ELR (cell line): ENCODE measurements at places on chromosomes 6 and 20.

- DNase-seq = no peak
Observed at GRCh38 chr20:47320990-47321805, 35.3 kb downstream of the ZMYND8 start.

DNA sequence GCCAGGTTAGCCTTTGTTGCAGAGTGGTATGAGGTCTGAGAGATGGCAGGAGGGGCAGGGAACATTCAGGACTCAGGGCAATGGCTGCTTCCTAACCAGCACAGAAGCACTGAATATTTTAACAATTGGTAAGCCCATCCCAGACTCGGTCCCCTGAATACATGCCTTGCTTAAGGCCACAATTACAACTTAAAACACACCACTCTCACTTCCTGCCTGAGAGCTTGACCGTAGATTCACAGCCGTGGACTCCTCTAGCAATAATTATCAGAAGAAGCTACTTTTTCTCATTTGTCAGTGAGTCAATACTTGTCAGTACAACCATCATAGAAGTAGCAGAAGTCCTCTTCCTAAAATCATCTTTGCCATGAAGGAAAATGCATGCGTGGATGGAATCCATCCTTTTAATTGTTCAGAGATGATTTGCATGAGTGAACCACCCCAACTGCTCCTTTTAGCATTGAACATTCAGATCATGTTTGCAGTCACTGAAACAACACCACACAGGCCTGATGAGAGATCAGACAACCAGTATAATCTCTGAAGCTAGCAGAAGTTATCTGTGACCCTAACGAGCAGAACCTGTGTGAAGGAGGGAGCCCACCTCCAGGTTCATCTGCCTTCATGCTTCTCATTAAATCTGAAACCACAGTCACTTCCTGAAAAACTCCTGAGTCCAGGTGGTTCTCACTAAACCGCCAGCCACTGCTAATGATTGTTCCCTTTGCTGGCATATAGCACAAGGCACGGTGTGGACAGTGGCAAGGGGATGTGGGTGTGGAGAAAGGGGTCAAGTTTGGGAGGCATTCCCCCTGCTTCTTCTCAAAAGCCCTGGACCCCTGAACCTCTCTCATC is 333.9 kb upstream of the CNR1 start:
- no peak for DNase-seq

DNA sequence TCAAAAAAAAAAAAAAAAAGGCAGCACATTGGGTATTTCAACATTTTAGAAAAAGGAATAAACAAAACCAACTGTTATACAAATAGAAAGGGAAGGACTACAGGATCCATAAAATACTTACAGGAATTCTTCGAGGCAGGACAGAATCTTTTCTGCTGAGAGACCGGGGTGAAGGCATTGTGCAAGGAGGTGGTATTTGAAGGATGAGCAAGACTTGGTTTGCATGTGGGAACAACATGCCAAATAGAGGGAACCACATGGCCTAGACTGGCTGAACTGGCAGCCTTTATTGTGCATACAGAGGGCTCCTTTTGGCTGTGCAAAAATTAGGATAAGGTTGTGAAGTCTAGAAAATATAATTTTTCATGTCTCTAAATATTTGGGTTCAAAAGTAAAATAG is 62.9 kb downstream of the SCAND1 start:
- peak; percentile 36 for DNase-seq

- DNase-seq = no peak
Observed at GRCh38 chr6:21772884-21773575, 179.5 kb downstream of the SOX4 start.

GRCh38 chr6:109015176-109015575 is 79.5 kb downstream of the SESN1 start:
- DNase-seq = no peak

DNA sequence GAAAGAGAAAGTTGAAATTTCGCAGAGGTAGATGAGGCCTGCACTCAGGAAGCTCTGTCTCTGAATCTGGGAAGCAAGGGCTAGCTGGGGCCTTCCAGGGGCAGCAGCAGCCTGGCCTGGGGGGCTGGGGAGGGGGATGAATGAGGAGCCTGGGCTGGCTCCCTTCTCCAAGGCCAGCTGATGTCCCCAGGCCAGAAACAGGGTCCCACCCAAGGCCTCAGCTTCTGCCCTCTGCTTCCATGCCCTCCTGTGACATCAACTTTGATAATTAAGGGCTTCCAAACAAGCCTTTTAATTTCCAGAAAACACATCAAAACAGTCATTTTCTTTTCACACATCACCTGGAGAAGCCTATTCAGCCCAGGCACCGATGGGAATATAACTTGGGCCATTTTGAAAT is 15.4 kb downstream of the TFAP2A start:
- DNase-seq = no peak

DNA sequence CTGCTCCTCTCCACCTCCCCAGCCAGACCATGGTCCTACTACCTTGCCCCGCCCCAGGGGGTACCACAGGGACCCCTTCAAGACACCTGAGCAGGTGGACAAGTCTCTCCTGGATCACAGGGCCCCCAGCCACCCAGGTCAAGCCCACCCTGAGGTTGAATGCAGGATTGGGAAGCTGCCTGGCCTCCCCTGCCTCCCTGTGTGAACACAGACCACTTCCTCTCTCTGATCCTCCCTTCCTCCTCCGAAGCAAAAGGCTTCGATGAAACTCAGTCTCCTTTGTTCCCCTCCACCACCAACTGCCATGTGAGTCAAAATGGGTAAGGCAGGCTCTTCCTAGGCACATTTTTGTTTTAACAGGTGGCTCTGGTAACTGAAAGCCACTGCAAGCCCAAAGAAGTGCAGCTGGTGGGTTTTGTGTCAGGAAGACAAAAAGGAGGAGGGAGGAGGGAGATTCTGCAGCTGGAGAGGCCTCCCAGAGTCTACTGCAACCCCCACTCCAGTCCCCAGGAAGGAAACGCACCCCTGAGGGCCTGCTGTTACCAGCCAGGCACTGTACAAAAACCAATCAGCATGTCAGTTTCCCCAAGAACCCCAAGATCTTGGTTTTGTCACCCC is 5.4 kb downstream of the ADA start:
- DNase-seq = peak; percentile 12

GRCh38 chr20:33640287-33640686 is 21.8 kb upstream of the C20orf144 start:
- DNase-seq = peak; percentile 19

DNA sequence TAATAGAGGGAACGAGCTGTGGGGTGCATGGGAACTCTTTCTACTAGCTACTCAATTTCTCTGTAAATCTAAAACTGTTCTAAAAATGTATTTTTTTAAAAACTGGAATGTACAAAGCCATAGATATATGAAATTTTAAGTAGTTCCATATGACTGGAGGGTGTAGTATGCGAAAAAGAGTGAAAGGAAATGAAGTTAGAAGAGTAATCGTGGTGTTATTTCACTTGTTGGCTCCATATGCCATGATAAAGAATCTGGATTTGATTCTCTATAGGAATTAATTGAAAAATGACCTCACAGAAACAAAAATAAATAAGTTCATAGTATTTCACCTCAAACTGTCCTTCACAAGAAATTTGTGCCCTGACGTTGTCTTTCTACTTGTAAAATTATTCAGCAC is 500.2 kb downstream of the TENT5A start:
- DNase-seq = no peak

DNA sequence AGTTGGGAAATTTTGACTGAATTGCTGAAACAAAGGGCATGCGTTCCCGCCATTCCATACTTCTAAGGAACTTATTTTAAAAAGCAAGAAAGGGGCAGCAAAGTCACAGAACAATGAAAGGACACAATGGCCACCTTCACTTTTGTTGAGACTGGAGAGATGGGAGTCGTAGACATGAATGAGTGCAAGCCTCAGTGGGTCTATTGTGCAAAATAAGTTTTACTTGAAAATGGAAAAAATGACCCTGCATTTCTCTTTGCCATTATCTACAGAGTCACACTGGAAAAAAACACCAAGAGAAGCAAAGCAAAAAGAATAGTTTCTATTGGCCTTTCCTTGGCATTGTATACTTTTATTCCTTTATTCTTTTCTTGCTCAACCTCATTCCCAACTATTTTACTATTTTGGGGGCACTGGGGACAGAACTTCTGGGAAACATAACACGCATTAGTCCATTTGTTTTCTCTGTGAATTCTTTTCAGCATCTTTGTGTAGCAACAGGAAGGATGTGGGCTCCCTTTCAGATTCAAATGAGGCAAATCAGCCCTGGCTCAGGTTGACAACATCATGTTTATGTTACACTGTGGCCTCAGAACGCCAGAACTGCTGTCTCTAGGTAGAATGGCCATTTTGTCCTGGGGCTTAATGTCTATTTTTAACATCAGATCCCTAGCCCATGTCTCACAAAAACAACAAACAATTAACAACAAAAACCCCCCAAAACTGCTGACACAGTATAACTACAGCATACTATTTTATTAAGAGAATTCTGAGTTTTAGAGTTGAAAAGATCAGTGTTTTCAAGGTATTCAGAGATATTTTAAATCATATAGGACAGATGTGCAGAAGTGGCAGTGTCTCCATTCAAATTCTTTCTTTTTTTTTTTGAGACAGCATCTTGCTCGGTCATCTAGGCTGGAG is 122.2 kb downstream of the FYN start:
- DNase-seq = peak; percentile 27

GRCh38 chr20:29452186-29452585 is 1805.3 kb upstream of the DEFB115 start:
- no peak for DNase-seq

DNA sequence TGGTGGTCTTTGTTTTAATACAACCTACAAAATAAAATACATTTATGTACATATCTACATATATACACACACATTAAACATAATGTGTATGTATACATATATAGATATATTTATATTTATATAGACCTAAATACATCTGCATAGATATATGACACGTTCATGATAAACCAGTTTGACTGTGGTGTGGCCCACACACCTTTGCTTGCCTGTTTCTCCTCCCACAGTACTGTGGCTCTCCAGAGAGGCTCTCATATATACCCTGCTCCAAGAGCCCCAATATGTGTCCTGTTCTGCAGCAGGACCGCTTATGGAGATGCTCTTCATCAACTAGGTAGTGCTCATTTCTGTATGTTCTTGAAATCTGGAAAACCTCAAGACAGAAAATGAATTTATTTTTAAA is 207.0 kb downstream of the KCNQ5 start:
- DNase-seq = no peak

DNA sequence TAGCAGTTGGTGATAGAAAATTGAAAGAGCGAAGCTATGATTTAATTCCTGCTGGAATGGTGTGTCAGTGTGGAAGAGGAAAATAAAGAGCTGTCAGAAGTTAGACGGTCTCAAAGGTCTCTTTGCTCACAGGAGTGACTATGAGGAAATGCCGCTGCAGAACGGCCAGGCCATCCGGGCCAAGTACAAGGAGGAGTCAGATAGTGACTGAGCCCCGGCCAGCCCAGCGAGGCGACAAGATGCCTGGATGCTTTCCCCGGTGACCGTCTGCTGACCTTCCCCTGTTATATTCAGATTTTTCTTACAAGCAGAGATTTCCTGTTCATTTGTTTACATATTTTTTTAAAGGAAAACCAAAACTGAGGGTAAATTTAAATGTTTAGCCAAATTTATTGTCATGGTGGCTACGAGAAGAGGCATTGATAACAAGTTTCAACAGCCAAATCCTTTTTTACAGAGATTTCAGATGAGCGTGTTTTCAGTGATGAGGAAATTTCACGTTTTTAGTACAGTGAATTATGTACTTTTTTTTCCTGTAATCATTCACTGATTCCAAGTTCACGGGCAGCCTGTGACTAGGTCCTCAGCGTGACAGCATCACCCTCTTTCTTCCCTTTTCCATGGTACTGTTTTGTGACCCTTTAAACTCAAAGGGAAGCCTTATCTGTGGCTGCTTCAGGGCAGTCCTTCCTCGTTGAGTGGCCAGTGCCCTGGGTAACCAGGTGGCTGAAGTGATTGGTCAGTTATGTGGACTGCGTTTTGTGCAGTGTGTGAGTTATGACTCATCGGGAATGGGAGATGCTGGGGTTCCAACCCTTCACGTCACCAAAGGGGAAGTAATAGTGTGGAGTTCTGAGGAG is 12.6 kb downstream of the DYNLT1 start:
- peak; percentile 93 for DNase-seq

GRCh38 chr20:59333951-59334350 is 33.5 kb downstream of the EDN3 start:
- DNase-seq = no peak
